ENCODE measurements at places on chromosomes 1 and 21. TPM values are rescaled to one million over a fixed set of nuclear protein-coding genes. Genes with fewer than 3 reads are reported as not detected.

The SFPQ gene
- total RNA-seq = 213 TPM

The PALMD gene
- total RNA-seq = 0.11 TPM

The GFI1 gene
- total RNA-seq = 0.26 TPM

The KLHDC7A gene
- 2.3 TPM for total RNA-seq

The PTAFR gene
- total RNA-seq = 0.34 TPM

The CSRP1 gene
- 402 TPM for total RNA-seq

The PLEKHN1 gene
- total RNA-seq = 4.2 TPM

The B3GALT2 gene
- total RNA-seq = not detected

The ROR1 gene
- 8.5 TPM for total RNA-seq

The ETS2 gene
- 75.4 TPM for total RNA-seq

The FAM177B gene
- not detected for total RNA-seq

The ACAP3 gene
- 16.5 TPM for total RNA-seq

The TAF12 gene
- 14.2 TPM for total RNA-seq

The HES5 gene
- total RNA-seq = not detected

The ARHGEF16 gene
- 6.0 TPM for total RNA-seq

The SAMD13 gene
- total RNA-seq = 1.1 TPM

The ITSN1 gene
- total RNA-seq = 18.9 TPM

The AZIN2 gene
- 0.35 TPM for total RNA-seq

The KRTAP13-2 gene
- not detected for total RNA-seq

The ANGPTL1 gene
- not detected for total RNA-seq

The FMO4 gene
- total RNA-seq = 0.75 TPM

The SLC66A1 gene
- total RNA-seq = 21.7 TPM

The DRAXIN gene
- total RNA-seq = 0.05 TPM

The MYCL gene
- total RNA-seq = 0.62 TPM

The TMEM269 gene
- 0.08 TPM for total RNA-seq

The CZIB gene
- total RNA-seq = 37.1 TPM

The SIPA1L2 gene
- total RNA-seq = 7.5 TPM

The APCS gene
- not detected for total RNA-seq

The GBP4 gene
- 0.03 TPM for total RNA-seq

The SHE gene
- total RNA-seq = 0.07 TPM

The ITLN2 gene
- total RNA-seq = 0.14 TPM

The C1orf116 gene
- 5.8 TPM for total RNA-seq

The CNR2 gene
- not detected for total RNA-seq

The AADACL4 gene
- not detected for total RNA-seq

The TARBP1 gene
- 11.6 TPM for total RNA-seq

The ZNF593OS gene
- total RNA-seq = not detected

The RPE65 gene
- not detected for total RNA-seq

The STK40 gene
- total RNA-seq = 10.5 TPM

The MTMR11 gene
- total RNA-seq = 6.6 TPM

The ANGPTL3 gene
- total RNA-seq = not detected

The SH3BGR gene
- 1.1 TPM for total RNA-seq

The PCP4L1 gene
- not detected for total RNA-seq

The LRRC7 gene
- total RNA-seq = not detected

The TMEM240 gene
- total RNA-seq = 0.68 TPM

The AK5 gene
- total RNA-seq = 5.8 TPM

The SKI gene
- total RNA-seq = 25.8 TPM

Measured in A549 treated with ZK216348 at 1 μM for 4 hours (cell line).